ENCODE measurements at places on chromosomes 4 and X. TPM values are rescaled to one million over a fixed set of nuclear protein-coding genes. Genes with fewer than 3 reads are reported as not detected.

GRCh38 chr4:118825799-118826198 lies 10.1 kb downstream of the SEC24D start:
- peaks cover 5% of the 10 kb centered on the region for H3K4me1 ChIP-seq
- H3K36me3 ChIP-seq, result peaks cover 27% of the 10 kb centered on the region
- DNase-seq, result no peak
- no peak overlapping the region for H3K27ac ChIP-seq
- no peaks in the 10 kb centered on the region for H3K27me3 ChIP-seq

- 0 out of 2 replicates have a peak, but pooled peaks cover 4% of the 10 kb centered on the region for H3K4me1 ChIP-seq
- H3K36me3 ChIP-seq, result peaks cover 9% of the 10 kb centered on the region
- no peak for DNase-seq
- H3K4me3 ChIP-seq, result no peak overlapping the region
Measured at GRCh38 chrX:41490446-41490845, 43.3 kb downstream of the NYX start.

DNA sequence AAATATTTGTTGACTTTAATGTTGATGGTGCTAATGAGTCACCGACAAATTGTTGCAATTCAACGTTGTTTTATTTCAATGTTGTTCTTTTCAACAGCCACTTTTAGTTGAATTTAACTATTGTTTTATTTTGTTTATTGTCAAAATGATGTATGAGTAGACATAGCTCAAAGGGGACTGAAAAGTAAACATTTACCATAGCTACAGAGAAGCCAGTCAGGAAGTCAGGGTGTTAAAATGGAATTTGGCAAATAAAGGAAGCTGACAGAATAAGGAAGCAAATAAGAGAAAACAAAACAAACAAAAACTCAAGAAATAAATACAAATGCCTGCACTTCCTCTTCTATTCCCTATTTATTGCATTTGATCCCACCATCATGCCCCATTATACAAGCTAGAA lies 648.4 kb upstream of the HTR2C start:
- DNase-seq, result no peak
- H3K27me3 ChIP-seq, result no peaks in the 10 kb centered on the region
- H3K27ac ChIP-seq, result no peak overlapping the region
- H3K36me3 ChIP-seq, result peaks cover 62% of the 10 kb centered on the region
- H3K4me3 ChIP-seq, result no peak overlapping the region

GRCh38 chr4:7901311-7901885 lies 38.3 kb downstream of the AFAP1 start:
- H3K27ac ChIP-seq, result no peak overlapping the region
- no peaks in the 10 kb centered on the region for H3K27me3 ChIP-seq
- peaks cover 4% of the 10 kb centered on the region for H3K4me1 ChIP-seq
- H3K4me3 ChIP-seq, result no peak overlapping the region

- DNase-seq, result no peak
- no peak overlapping the region for H3K27ac ChIP-seq
- no peak overlapping the region for H3K4me3 ChIP-seq
- no peaks in the 10 kb centered on the region for H3K27me3 ChIP-seq
Measured at GRCh38 chr4:140046016-140046415, 108.0 kb downstream of the MAML3 start.

DHX15 gene
- total RNA-seq, result 287 TPM
